Left kidney (tissue), 8 donors: ENCODE measurements at places on chromosomes 4 and X. TPM values are rescaled to one million over a fixed set of nuclear protein-coding genes. Genes with fewer than 3 reads are reported as not detected.

DNA sequence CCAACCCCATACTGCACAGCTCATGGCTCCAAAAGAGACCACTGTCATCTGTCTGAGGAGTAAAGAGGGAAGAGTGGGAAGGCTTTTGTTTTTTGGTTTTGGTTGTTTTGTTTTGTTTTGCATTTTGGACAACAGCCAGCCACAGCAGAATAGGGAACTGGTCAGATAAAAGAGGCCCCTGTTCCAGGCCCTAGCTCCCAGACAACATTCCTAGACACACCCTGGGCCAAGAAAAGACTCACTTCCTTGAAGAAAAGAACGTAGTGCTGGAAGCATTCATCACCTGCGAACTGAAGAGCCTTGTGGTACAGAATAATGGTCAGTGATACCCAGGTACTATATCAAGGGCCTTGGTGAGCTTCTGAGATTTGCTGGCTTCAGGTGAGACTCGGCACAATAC is 619.4 kb upstream of the SPANXN1 start:
- DNase-seq = no peak

- DNase-seq = no peak
Measured at GRCh38 chr4:15186149-15186548, 183.9 kb downstream of the CPEB2 start.

DNA sequence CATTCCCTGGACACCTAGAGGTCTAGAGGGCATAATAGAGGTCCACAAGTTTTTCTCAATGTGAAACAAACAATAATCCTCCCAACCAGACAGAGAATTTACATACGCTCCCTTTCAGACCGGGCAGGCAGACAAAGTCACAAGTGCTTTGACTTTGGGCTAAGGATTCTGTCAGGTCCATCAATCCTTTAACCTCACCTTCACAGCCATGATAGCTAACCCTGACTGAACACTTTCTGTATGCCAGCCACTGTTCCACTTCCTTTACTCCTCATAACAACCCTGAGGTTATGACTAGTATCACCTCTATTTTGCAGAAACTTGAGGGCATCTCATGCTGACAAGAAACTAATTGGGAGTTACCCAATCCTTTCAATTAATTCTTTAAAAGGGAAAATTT is 118.8 kb upstream of the AFF2 start:
- no peak for DNase-seq

DNA sequence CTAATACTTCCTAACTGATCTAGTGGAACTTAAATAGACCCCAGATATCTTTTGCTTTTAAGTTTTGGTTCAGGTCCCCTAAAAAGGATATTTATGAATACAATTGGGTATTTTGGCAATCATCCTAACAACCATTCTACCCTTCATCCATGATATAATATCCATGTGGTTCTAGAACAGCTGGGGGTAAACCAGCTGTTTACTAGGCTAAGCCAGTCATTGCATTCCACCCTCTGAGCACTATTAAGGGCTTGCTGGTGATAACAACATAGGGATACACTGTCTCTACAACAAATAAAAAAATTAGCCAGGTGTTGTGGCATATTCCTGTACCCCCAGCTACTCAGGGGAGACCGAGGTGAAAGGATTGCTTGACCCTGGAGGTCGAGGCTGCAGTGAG is 54.8 kb upstream of the MAPK10 start:
- no peak for DNase-seq

DNA sequence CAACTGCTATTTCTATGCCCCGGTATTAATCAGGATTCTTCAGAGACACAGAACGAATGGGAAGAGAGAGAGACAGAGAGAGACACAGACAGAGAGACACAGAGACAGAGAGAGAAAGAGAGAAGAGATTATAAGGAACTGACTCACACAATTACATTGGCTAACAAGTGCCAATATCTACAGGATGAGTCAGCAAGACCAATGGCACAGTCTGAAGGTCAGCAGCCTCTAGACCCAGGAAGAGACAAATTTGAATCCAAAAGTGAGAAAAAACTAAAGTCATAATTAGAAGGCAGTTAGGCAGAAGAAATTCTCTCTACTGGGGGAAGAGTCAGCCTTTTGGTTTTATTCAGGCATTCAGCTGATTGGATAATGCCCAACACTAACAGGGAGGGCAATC is 187.3 kb downstream of the MAB21L2 start:
- no peak for DNase-seq

DNA sequence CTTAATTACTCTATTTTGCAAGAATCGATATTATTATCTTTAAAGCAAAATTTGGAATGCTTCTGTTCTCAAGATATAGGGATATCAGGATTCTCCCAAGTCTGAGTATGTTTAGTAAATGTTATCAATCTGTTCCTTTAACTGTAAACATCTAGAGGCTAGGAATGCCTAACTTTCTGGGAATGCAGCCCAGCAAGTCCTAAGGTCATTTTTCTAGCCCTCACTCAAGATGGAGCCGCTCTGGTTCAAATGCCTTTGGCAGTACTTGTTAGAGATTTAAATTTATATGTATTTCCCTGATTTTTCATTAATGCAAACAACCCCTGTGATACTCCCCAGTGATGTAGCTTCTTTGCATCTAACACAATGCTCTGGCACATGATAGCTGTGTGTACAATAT is 623.8 kb upstream of the LCORL start:
- DNase-seq = no peak

DNA sequence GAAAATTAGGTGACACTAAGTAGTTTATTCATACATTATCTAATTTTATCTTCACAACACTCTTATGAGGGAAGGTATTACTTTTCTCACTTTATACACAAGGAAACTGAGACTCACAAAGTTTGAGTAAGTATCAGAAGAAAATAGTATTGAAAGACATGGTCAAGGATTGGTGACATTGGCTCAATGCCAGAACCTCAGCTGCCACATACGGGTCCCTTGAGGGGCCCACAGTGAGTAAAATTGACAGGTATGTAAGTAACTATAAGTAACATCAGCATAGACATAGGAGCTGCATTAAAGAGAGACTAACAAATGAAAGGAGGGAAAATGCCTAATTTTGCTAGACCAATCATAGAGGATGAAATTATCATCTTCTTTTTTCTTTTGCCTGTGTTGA is 134.1 kb downstream of the COX18 start:
- DNase-seq = no peak

DNA sequence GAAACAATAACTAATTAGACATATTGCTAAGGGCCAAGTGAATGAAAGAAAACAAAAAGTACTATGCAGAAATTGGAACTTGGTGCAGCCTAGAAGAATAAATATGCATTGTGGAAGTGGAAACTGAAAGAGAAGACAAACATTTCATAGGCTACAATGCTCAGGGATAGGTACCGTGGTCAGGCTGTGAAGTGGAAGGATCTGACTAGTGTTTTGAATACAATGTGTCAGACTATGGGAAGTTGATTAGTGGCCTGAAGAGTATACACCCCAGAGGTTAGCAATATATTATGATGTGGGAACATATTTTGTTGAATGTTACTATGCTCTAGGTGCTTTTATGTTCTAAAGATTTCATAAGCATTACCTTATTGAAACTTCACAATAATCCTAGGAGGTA is 36.8 kb downstream of the GPRIN3 start:
- DNase-seq = no peak

The RTL3 gene
- polyA plus RNA-seq = not detected

The PAGE5 gene
- not detected for polyA plus RNA-seq

The SPANXC gene
- not detected for polyA plus RNA-seq

The GRIA3 gene
- 2.6 TPM for polyA plus RNA-seq

The MAP3K15 gene
- polyA plus RNA-seq = 4.6 TPM

The ZDHHC15 gene
- 9.1 TPM for polyA plus RNA-seq

The APLN gene
- 4.4 TPM for polyA plus RNA-seq

The TCEAL7 gene
- polyA plus RNA-seq = 37.6 TPM

The GEMIN8 gene
- polyA plus RNA-seq = 37.3 TPM

The FAT1 gene
- polyA plus RNA-seq = 290 TPM
